ENCODE measurements at places on chromosomes 1 and 21. TPM values are rescaled to one million over a fixed set of nuclear protein-coding genes. Genes with fewer than 3 reads are reported as not detected.

Gene MSH4
- 0.05 TPM for polyA plus RNA-seq

Gene PSMG1
- polyA plus RNA-seq = 56.4 TPM

Gene C1orf210
- not detected for polyA plus RNA-seq

Gene HLCS
- 16.9 TPM for polyA plus RNA-seq

Gene TESK2
- polyA plus RNA-seq = 2.4 TPM

Gene EPS15
- polyA plus RNA-seq = 38.2 TPM

Gene ZNF648
- polyA plus RNA-seq = not detected

Gene RIPK4
- 0.13 TPM for polyA plus RNA-seq

Gene KCNJ9
- polyA plus RNA-seq = not detected

Gene TEKT2
- polyA plus RNA-seq = 0.16 TPM

Gene CCDC18
- 3.7 TPM for polyA plus RNA-seq

Gene NPPA
- not detected for polyA plus RNA-seq

Gene LCE3D
- not detected for polyA plus RNA-seq

Gene TMEM51
- 2.0 TPM for polyA plus RNA-seq

Gene UBXN10
- polyA plus RNA-seq = not detected

Gene ERG
- not detected for polyA plus RNA-seq

Gene SESN2
- polyA plus RNA-seq = 35.4 TPM

Gene CTTNBP2NL
- 19.8 TPM for polyA plus RNA-seq

Gene PTBP2
- 5.7 TPM for polyA plus RNA-seq

Gene FCRL1
- polyA plus RNA-seq = not detected

Gene MCOLN2
- polyA plus RNA-seq = 0.29 TPM

Gene TRIM45
- polyA plus RNA-seq = 3.3 TPM

Gene ARTN
- polyA plus RNA-seq = 0.39 TPM

Gene ROR1
- polyA plus RNA-seq = 4.4 TPM

Gene GSTM5
- polyA plus RNA-seq = 2.2 TPM

Gene HSD3B1
- polyA plus RNA-seq = not detected

Gene OR6N2
- polyA plus RNA-seq = not detected

Gene SDHC
- 275 TPM for polyA plus RNA-seq

Gene NUDT4B
- polyA plus RNA-seq = 20.4 TPM

Gene HLX
- polyA plus RNA-seq = 4.2 TPM

Gene OR10Z1
- polyA plus RNA-seq = not detected

Gene RGS16
- polyA plus RNA-seq = 0.23 TPM

Gene S1PR1
- 12.2 TPM for polyA plus RNA-seq

Gene SUMO3
- 82.6 TPM for polyA plus RNA-seq

Gene RNF19B
- 7.7 TPM for polyA plus RNA-seq

Gene RAB7B
- 9.1 TPM for polyA plus RNA-seq

Gene CGN
- 0.05 TPM for polyA plus RNA-seq

Gene ANKRD34A
- 1.4 TPM for polyA plus RNA-seq

Gene RBP7
- polyA plus RNA-seq = 0.50 TPM

Gene TDRD5
- not detected for polyA plus RNA-seq

Gene PAX7
- not detected for polyA plus RNA-seq

Gene AIRE
- 0.12 TPM for polyA plus RNA-seq

Gene KAZN
- 4.3 TPM for polyA plus RNA-seq

Gene ALX3
- 4.3 TPM for polyA plus RNA-seq

Gene NR0B2
- not detected for polyA plus RNA-seq

Gene LORICRIN
- not detected for polyA plus RNA-seq

Gene OXCT2
- polyA plus RNA-seq = 0.53 TPM

Gene CHAF1B
- 4.0 TPM for polyA plus RNA-seq

Gene CHRNB2
- 0.06 TPM for polyA plus RNA-seq

Gene PGLYRP3
- polyA plus RNA-seq = not detected

Gene AMY1C
- polyA plus RNA-seq = not detected

Gene ANGPTL1
- polyA plus RNA-seq = 0.44 TPM

Gene LCE1B
- not detected for polyA plus RNA-seq

Gene CFAP107
- 0.23 TPM for polyA plus RNA-seq

Gene RBM34
- 24.4 TPM for polyA plus RNA-seq

Gene UQCRHL
- 0.56 TPM for polyA plus RNA-seq

Gene ZMYND12
- polyA plus RNA-seq = 1.3 TPM

Gene SPRR2B
- not detected for polyA plus RNA-seq
